ENCODE measurements at places on chromosomes 5 and 9.

DNA sequence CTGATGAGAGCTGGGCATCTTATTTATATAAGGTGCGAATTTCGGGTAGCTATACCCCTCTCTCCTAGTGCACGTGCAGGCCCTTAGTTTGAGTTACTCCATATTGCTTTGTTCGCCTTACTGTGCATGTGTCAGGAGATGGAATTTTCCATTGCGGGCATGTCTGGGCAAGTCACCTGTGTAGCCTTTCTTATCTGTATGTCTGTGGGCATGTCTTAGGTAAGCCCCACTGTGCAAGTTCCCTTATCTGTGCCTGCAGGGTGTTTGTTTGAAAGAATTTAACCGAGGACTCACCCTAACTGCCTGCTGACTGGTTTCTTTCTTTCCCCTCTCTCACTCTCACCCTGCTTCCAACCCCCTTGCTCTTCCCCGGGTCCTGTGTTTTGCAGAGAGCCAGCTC, 140.7 kb upstream of the RANBP3L start:
- no peaks in the 10 kb centered on the region for H3K36me3 ChIP-seq
- no peak overlapping the region for H3K27ac ChIP-seq
- no peak overlapping the region for H3K4me3 ChIP-seq
- H3K27me3 ChIP-seq, result peaks cover 1% of the 10 kb centered on the region
- DNase-seq, result no peak

- H3K4me3 ChIP-seq, result no peak overlapping the region
- H3K27me3 ChIP-seq, result peaks cover 21% of the 10 kb centered on the region
- no peak for DNase-seq
- no peaks in the 10 kb centered on the region for H3K4me1 ChIP-seq
Measured at GRCh38 chr9:89165341-89165740, 13.3 kb downstream of the SHC3 start.

GRCh38 chr5:103474677-103475076, 87.9 kb downstream of the NUDT12 start:
- no peak overlapping the region for H3K27ac ChIP-seq
- peaks cover 14% of the 10 kb centered on the region for H3K27me3 ChIP-seq
- H3K36me3 ChIP-seq, result no peaks in the 10 kb centered on the region
- H3K4me3 ChIP-seq, result no peak overlapping the region
- DNase-seq, result no peak

- no peaks in the 10 kb centered on the region for H3K4me1 ChIP-seq
- no peak overlapping the region for H3K27ac ChIP-seq
- no peak overlapping the region for H3K4me3 ChIP-seq
Measured at GRCh38 chr5:147912011-147912410, 5.7 kb upstream of the C5orf46 start.

DNA sequence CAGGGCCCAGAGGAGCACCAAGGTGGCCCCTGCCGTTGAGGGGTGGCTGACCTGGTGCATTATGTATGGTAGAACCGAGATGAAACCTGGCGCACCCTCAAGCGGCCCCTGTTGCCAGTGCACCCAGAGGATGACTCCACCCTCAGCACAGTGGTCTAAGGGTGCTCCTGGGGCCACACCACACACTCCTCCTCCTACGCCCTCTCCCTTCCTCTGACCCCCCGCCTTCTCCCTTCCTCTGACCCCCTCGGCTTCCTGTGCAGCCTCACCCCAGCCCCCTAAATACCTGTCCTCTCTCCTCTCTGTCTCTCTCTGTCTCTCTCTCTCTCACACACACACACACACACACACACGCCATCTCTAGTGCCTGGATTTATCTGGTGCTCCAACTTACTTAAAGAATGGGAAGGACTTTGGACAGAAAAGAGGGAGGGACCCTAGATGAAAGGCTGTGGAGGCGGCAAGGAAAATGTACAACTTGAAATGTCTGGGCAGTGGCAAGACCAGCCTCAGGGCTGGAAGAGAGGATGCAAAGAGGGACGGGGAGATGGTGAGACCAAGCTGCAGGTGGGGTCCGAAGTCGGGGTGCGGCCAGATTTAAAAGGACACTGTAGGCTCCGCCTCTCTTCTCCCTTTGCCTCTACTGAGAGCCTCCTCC, 18.2 kb upstream of the SLC30A5 start:
- H3K27ac ChIP-seq, result no peak overlapping the region
- no peak for DNase-seq
- peaks cover 2% of the 10 kb centered on the region for H3K4me1 ChIP-seq

GRCh38 chr5:133523961-133524586, 88.3 kb downstream of the FSTL4 start:
- no peaks in the 10 kb centered on the region for H3K36me3 ChIP-seq
- no peak for DNase-seq
- H3K4me3 ChIP-seq, result no peak overlapping the region
- peaks cover 15% of the 10 kb centered on the region for H3K27me3 ChIP-seq
- H3K27ac ChIP-seq, result no peak overlapping the region

All from activated T-helper 2 cell treated with anti-CD3 and anti-CD28 coated beads, Interferon-gamma antibody, Interleukin-2, Interleukin-4, amounts not matched to agents 10 μg/mL and 5 μg/mL and 100 μg/mL, durations not matched to agents 14 hours and 24 hours and 36 hours (primary cell).